ENCODE measurements at places on chromosomes 5 and 9.

DNA sequence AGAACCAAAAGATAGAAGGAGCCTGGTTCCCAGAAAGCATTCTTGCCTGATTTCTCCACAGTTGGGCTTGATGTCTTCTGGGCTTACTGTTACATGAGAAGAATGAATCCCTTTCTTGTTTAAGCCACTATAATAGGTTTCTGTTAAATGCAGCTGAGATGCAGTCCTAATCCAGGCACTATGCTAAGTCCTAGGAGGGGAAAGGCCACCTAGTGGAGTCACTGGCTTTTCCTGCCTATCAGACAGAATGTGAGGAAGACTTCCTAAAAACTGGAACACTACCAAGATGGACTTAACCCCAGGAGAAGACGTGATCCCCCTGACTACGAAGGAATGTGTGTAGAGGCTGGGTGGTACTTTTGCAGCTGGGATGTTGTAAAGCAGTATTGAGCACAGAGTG lies 34.3 kb upstream of the FSD1L start:
- DNase-seq = no peak

- DNase-seq = no peak
These were observed 43.2 kb downstream of the ADAMTS12 start for GRCh38 chr5:33848554-33848953.

- DNase-seq = no peak
These were observed 1.2 kb downstream of the RIC1 start for GRCh38 chr9:5630081-5630507.

DNA sequence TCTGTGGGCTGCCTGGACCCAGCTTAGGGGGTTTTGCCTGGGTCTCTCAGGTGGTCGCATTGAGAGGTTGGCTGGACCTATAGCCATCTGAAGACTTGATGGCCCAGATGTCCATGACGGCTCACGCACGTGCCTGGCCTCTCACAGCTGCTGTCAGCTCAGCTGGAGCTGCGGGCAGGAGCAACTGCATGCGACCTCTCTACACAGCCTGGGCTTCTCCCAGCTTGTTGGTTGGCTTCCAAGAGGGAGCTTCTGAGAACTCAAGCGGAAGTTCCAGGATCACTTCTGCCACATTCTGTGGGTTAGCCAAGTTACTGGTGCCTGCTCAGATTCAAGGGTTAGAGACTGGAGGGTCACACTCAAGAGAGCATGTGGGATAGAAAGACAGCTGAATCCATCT lies 99.2 kb downstream of the DAPK1 start:
- DNase-seq = no peak

GRCh38 chr5:131607903-131608540 lies 27.0 kb downstream of the RAPGEF6 start:
- DNase-seq = no peak

- DNase-seq = no peak
These were observed 191.6 kb downstream of the C9orf152 start for GRCh38 chr9:110016340-110016739.

DNA sequence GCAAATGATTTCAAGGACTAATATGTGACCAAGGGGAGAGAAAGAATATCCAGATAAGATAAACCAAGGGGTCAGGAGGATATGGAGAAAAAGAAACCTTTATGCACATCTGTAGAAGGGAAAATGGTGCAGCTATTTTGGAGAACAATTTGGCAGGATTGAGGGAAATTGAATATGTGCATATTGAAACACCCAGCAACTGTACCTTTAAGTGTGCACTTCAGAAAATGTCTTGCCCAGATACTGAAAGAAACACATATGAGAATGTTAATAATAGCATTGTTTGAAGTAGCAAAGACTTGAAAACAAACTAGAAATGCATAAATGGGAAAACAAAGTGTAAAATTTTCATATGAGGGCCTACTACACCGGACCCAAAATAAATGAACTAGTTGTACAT lies 599.6 kb downstream of the PSAT1 start:
- no peak for DNase-seq

DNA sequence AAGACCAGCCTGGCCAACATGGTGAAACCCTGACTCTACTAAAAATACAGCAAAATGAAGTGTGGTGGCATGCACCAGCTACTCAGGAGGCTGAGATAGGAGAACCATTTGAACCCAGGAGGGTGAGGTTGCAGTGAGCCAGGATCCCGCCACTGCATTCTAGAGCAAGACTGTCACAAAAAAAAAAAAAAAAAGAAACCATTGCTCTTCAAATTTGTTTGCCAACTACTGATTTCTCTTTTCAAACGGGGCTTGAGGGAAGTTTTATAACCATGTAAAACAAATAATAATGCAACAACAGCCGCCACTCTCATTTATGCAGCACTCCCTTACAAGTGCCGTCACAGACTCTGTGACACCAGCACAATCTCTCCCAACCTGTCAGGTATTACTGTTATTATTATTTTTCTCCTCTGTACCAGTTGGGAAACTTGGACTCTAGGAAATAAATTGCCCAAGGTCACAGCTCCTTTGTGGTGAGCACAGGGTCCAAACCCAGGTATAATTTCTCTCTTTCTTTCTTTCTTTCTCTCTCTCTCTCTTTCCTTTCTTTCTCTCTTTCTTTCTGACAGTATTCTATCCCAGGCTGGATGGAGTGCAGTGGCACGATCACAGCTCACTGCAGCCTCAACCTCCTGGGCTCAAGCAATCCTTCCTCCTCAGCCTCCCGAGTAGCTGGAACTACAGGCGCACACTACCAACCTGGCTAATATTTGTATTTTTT lies 25.4 kb downstream of the SERINC5 start:
- DNase-seq = no peak

GRCh38 chr9:92590377-92590776 lies 54.6 kb upstream of the ECM2 start:
- DNase-seq = no peak

DNA sequence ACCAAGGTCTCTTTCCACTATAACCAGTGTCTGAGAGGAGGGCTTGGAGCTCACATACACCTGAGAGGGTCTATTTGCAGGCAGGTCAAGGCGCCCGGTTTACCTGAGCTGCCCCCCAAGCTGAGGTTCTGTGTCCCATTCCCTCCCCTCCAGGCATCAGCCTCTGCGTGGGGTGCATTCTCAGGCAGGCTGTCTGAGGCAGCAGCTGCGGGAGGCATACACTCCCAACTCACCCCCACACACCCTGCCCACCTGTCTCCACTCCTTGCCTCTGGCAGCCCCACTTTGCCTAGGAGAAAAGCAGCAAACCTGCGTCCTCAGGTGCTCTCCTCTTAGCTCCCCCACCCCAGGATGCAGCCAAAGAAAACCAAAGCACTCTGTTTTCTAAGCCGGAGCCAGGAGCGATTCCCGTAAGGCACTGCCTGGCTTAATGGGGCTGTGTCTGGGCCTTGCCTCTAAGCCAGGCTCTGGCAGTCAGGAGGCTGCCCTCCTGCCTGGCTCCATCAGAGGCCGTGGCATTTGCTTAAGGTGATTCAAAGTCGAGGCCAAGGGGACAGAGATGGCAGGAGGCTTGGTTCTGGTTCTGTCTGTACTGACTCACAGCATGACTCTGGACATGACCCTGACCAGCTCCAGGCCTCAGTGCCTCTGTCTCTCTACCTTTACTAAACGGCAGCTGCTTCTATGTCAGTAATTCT lies 139.2 kb upstream of the TRIM32 start:
- DNase-seq = no peak

- no peak for DNase-seq
These were observed 123.4 kb downstream of the TMEM161B start for GRCh38 chr5:88145221-88145610.

- DNase-seq = no peak
These were observed 528.2 kb upstream of the DAP start for GRCh38 chr5:11289208-11289607.

- peak; percentile 16 for DNase-seq
These were observed 45.7 kb upstream of the ORM1 start for GRCh38 chr9:114276908-114277821.

GRCh38 chr5:132073231-132074013 lies at the start of gene CSF2:
Gene CSF2, plus strand, starts transcription at chr5:132073789. Its CDS starts 35 bp downstream, at chr5:132073824.
- no peak for DNase-seq

- DNase-seq = no peak
These were observed 183.3 kb downstream of the SEMA5A start for GRCh38 chr5:9362600-9362999.

Measured in dorsolateral prefrontal cortex (tissue), 122 donors.